Neuronal stem cell (in vitro differentiated cells): ENCODE measurements at places on chromosomes 4 and X.

- DNase-seq, result no peak
Observed at GRCh38 chr4:155220025-155220424, 11.6 kb downstream of the NPY2R start.

- no peak for DNase-seq
Observed at GRCh38 chr4:71029504-71029903, 36.1 kb downstream of the DCK start.

DNA sequence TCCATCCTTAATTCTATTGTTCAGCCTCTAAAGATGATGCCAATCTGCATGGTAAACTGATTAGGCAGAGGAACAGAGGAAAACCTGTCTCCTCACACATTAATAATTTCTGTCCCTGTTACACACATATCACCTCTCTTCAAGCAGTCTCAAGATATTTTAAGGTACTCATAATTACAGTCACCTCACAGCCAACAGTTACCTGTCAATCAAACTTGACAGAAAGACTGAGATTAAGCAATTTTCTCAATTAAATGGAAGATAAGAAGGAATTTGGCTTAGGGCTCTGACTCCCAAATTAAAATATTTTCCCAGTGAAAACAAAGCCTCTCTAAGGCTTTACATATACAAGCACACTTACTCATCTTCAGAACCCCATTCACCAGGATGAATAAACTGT lies 85.2 kb downstream of the MAPK10 start:
- no peak for DNase-seq

DNA sequence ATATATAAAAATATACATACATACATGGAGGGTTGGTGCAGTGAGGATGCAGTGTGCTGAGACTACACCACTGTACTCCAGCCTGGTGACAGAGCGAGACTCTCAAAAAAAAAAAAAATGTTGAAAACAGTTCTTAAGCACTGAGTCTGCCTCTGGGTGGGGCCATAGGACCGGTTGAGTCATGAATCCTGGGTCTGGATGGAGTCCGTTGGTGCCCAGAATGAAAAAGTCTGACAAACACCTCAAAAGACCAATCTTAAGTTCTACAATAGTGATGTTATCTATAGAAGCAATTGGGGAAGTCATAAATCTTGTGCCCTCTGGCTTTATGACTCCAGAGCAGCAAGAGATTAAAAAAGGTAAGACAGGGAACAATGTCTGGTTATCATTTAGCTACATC lies 70.4 kb downstream of the FGFBP1 start:
- no peak for DNase-seq

DNA sequence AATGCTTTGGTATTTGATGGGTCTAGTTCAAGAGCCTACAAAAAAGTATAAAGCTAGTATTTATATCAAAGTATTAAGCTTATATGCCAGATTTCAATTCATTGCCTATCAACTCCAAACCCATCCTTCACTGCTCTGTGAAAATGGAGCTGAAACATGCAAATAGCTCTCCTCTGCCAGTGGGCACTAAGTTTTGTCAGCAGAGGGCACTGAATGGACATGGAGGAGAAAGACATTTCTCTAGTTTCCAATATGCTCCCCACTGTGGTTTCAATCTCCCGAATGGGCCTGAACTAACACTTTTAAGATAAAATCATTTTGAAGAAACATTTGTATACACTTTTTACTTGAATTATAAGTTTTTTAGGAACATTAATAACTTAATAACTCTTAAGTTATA lies 12.4 kb downstream of the PPID start:
- DNase-seq, result no peak

GRCh38 chr4:136314686-136315085 lies 1217.6 kb downstream of the PCDH18 start:
- DNase-seq, result no peak

DNA sequence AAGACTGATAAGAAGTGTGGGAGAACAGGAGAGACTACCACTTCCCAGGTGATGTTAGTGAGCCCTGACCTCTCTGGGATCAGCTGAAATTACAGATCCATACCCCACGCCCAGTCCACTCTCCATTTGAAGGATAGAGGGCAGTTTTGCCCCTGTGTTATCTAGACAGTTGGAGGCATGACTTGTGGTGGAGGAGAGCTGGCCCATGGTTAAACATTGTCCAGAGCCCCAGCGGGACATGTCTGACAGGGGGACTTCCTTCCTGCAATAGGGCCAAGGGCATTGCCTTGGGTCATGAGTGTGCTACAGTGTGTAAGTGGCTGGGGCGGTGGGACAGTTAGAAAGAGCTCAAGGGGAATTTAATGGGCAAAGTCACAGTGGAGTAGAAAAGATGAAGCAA lies 181.1 kb downstream of the MID1IP1 start:
- DNase-seq, result no peak

DNA sequence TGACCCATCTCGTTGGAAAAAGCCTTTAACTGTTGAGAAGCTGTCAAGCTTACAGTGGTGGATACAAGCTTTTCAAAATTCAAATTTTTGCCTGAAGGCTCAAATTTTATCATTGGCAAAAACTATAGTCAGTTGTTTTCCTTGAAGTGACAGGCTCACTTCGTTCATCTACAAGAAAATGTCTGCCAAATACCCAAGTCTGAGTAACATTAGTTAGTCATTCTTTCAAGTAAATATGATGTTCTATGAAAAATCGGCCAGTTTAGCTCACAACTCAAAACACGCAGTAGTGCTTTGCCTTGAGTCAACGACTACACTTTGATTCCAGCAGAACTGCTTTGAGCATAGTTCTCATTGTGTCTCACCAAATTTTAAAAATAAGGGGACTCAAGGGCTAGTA lies 170.3 kb upstream of the MAMLD1 start:
- no peak for DNase-seq

DNA sequence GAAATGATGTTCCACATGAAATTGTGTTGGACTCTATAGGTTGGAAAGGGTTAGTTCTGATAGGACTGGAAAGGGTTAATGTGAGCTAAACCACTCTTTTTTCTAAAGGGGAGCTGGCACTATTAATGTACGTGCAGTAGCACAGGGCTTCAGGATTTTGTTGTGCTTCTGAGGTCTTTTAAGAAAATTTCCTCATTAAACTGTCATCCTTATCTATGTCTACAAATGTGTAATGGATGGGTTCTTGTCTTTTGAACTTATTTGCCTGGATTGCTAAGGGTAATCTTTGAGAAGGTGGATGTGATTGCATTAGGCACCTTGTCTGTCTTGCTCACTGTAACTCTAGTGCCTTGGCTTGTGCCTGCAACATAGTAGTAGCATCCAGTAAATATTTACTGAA lies 106.0 kb upstream of the SLC4A4 start:
- no peak for DNase-seq

DNA sequence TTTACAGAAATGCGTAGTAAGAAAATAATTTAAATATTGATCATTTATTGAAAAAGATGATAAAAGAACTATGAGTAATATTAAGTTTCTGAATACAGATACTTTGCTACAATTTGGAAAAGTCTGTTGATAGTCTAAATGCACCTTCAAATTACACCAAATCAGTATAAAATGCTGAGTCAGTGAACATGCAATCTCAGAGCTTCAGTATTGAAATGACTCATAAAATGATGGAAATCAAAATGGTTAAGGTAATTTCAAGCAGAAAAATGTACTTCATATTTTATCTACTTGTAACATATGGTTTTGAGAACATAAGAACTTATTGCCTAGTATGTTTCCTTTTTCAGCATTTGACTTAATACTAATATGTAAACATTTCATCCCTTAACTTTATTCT lies 448.2 kb downstream of the PCDH10 start:
- DNase-seq, result no peak

DNA sequence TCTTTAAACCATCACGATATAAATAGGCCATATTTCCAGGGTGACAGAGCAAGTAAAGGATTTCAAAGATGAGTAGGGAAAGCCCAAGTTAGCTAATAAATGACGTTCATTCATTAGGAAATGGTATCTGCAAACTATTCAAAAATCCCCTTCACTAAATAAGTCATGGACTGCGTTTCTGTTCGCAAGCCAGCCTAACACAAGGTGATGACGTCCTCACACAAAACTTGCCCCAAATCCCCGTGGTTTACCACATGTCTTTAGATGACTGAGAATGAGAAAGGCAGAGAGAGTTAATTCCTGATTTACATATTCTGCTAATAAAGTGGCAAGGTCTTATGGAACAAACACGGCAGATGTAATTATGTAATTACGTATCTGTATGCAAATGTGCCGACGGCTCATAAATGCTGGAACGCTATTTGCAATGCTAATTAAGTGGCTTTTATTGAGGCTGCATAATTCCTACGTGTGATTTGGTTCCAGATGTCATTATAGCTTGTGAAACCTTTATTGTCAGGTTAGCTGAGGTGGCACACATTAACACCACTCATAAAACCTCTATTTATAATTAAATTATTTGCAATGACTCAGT lies 437.7 kb upstream of the FRG1 start:
- no peak for DNase-seq

- DNase-seq, result no peak
Observed at GRCh38 chr4:153314915-153315314, 29.6 kb upstream of the MND1 start.

GRCh38 chr4:6074758-6075157 lies 56.5 kb upstream of the C4orf50 start:
- DNase-seq, result no peak

GRCh38 chr4:14091531-14091930 lies 464.0 kb upstream of the BOD1L1 start:
- no peak for DNase-seq

- DNase-seq, result no peak
Observed at GRCh38 chr4:3532751-3533422, 665 bp upstream of the LRPAP1 start.

DNA sequence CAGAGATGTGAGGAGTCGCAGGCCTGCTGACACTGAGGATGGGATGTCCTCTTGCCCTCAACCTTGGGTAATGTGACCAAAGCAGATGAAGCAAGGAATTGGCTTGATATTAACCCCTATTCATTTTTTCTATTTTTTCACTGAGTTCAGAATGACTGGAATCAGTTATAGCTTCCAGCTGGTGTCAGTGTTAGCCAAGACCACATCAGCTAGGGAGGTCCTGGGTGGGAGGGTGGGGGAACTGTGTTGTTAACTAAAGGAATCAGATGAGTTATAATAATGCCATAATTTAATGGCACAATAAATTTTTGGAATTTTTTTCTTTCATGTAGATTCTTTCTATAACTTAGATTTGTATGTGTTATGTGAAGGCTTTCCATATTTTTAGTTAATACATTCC lies 91.9 kb downstream of the EGF start:
- no peak for DNase-seq

GRCh38 chrX:865422-865821 lies 234.8 kb downstream of the SHOX start:
- DNase-seq, result no peak

- DNase-seq, result no peak
Observed at GRCh38 chrX:3712870-3713224, 602 bp downstream of the PRKX start.

- no peak for DNase-seq
Observed at GRCh38 chrX:1554469-1555210, 17.7 kb upstream of the P2RY8 start.

DNA sequence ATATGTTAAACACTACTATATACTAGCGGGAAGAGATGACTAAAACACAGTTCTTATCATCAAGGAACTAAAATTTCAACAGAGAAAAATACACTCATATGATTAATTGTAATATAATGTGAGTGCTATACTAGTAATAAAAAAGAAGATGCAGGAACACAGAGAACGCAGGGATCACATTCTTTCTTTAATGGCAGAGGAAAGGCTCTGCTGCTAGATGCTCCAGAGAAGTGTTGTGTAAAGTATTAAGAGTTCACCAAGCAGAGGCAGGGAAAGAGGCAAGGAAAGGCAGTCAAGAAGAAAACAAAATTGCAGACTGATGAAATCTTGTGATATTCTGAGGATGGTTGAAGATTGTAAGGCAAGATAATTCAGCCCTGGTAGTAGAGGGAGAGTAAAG lies 394.7 kb downstream of the PDGFC start:
- no peak for DNase-seq

GRCh38 chr4:149269835-149270234 lies 545.8 kb downstream of the IQCM start:
- DNase-seq, result no peak

DNA sequence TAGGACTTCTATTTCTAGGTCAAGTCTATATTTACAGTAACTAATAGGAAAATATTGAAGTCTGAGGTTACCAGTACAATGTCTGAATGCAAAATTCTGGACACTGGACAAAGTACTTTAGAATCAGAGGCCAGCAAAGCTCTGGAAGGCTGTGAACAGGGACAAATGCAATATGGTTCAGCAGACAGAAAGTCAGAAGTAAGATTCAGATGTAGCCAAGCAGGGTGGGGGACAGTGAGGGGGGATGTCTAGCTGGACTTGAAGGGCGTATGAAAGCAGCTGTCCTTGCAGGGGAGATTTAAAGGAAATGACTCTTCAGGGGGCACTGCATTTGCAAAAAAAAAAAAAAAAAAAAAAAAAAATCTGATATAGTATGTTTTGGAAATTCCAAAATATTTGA lies 2.9 kb downstream of the SORBS2 start:
- no peak for DNase-seq

DNA sequence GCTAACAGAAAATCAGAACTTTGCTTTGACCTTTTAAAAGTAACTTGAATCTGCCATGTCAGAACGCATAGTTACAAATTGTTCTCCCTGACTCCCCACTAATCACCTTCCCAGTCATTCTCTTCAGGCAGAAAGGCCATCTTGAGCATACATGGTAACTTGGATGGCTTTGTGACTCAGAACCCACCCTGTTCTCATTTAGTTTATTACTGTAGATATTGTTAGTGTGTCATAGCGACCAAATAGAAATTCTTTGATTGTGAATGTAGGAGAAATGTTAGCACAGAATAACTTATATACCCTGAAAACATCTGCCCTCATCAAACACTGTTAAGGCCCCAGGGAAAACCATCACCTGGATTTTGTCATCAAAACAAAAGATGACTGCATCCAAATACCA lies 382.0 kb downstream of the MAGEB5 start:
- DNase-seq, result no peak
